Kidney epithelial cell (primary cell): ENCODE measurements at places on chromosomes 7 and 10.

DNA sequence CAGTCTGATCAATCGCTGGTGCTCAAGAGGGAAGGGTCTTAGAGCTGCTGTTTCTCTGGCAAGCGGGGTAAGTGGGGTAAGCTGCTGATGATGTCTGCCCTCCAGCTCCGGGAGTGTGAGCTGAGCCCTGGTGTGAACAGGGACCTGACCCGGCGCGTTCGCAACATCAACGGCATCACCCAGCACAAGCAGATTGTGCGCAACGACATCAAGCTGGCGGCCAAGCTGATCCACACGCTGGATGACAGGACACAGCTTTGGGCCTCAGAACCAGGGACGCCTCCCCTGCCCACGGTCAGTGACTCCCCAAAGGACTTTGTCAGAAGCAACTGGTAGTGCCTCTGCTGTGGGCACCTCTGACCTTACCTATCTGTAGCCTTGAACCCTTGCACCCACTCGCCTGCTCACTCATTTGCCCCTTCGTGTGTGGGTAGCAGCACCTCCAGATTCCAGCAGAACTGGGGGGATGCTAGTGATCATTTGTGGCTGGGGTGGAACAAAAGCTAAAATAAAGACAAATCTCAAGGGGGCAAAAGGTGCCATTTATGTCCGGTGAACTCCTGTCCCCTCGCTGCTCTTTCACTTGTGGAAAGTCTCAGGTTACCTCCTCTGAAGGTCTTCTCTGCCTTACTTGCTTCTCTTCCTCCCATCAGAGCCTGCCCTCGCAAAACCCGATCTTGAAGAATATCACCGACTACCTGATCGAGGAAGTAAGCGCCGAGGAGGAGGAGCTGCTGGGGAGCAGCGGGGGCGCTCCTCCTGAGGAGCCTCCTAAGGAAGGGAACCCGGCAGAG, 3.2 kb downstream of the UFSP1 start:
- no peak for DNase-seq

DNA sequence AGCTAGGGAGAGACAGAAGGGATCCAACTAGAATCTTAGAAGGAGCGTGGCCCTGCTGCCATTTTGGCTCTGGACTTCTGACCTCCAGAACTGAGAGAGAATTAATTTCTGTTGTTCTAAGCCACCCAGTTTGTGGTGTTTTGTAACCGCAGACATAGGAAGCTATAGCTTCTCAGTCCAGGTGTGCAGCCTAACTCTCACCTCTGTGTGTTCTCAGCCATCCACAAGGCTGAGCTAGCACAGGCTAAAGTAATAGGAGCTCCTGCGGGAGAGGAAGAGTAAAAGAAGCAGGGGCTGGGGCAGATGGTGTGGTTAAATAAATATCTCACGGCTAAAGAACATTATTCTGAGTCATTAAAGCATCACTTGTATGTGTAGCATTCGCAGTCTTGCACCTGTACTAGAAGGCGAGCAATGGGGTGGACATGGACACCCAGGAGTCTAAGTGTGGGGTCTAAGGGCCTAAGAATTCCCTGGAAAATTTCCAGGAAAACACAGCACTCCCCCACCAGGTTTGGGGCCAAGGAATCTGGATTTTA, 94.1 kb downstream of the AOAH start:
- peak; percentile 26 for DNase-seq

GRCh38 chr7:20241911-20242261, 24.7 kb upstream of the MACC1 start:
- no peak for DNase-seq

DNA sequence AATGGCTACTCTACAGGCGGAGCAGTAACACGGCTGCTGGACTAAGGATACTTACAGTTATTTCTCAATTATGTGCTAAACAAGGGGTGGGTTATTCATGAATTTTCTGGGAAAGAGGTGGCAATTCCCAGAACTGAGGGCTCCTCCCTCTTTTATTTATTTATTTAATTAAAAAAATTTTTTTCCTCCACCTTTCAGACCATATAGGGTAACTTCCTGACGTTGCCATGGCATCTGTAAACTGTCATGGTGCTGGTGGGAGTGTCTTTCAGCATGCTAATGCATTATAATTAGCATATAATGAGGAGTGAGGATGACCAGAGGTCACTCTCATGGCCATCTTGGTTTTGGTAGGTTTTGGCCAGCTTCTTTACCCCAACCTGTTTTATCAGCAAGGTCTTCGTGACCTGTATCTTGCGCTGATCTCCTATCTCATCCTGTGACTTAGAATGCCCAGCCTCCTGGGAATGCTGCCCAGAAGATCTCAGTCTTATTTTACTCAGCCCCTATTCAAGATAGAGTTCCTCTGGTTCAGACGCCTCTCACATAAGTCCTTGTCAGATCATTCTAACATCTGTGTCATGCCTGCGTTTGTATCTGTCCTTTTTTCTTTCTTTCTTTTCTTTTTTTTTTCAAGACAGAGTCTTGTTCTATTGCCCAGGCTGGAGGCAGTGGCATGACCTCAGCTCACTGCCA, 15.9 kb upstream of the STOX1 start:
- DNase-seq = no peak

GRCh38 chr7:153447011-153447410, 605.2 kb upstream of the DPP6 start:
- DNase-seq = no peak
